NCI-H526 (cell line): ENCODE measurements at places on chromosomes 7 and 10.

- no peak for DNase-seq
Measured at GRCh38 chr10:58698777-58699356, 186.2 kb downstream of the BICC1 start.

GRCh38 chr7:11404355-11404754 lies 427.6 kb downstream of the THSD7A start:
- no peak for DNase-seq

- no peak for DNase-seq
Measured at GRCh38 chr10:106559442-106559841, 605.1 kb downstream of the SORCS1 start.

- DNase-seq, result peak; percentile 37
Measured at GRCh38 chr7:111730476-111731300, 168.4 kb upstream of the IMMP2L start.

DNA sequence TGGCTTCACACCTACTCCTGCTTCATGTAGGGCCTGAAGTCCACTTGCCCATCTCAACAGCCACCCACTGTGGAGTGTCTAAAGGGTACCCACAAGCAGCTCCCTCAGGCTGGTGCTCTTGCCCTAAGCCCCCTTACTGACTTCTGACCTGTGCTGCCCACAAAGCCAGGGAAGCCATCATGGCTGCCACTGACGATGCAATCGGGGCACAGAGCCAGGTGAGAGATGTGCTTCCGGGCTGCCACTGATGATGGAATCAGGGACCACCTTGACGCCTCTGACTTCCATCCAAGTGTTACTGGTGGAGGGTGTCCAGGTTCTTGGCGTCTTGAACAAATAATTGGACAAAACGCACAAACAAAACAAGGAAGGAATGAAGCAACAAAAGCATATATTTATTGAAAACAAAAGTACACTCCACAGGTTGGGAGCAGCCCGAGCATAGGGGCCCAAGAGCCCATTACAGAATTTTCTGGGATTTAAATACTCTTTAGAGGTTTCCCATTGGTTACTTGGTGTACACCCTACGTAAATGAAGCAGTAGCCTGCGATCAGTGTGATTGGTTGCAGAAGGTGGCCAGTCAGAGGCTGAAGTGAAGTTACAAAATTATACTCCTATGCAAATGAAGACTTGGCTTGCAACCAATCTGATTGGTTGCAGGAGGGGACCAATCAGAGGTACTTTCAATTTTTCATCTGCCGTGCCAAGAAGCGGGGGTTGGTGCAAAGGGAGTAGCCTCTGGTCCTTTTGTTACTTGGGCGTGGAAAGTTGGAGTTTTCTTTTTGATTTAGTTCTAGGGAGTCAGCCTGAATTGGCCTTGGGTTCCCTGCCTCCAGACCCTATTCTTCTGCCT lies 4.5 kb downstream of the CPA2 start:
- DNase-seq, result no peak

- DNase-seq, result no peak
Measured at GRCh38 chr10:96719200-96719599, 1.1 kb downstream of the PIK3AP1 start.

DNA sequence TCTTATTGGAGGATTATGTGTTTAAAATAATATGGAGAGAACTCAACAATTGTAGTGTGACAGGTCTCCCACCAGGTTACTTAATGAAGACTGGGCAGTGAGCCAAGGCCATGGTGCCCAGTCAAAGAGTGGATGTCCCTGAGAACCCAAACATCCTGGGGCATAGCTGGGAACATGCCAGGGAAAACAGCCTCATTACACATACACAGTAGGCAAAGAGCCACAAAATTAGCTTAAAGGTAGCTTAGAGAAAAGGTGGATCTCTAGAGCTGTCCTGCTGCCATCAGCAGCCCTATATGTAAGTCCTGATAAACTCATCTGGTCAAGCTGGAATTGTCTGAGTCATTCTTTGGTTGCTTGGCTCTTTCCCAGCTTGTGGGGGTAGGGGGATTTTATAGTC lies 287.8 kb downstream of the PHF14 start:
- DNase-seq, result no peak
